Activated naive CD8-positive, alpha-beta T cell treated with anti-CD3 and anti-CD28 coated beads, Interleukin-2, amount 10 ng/mL, durations not matched to agents 7 days and 5 days (primary cell): ENCODE measurements at places on chromosomes 5 and 9.

- no peak for DNase-seq
Observed at GRCh38 chr5:83947763-83948162, 227.1 kb upstream of the HAPLN1 start.

- no peak for DNase-seq
Observed at GRCh38 chr9:70054521-70054920, 10.9 kb downstream of the MAMDC2 start.

GRCh38 chr5:139950436-139950835 is 92.7 kb downstream of the NRG2 start:
- no peak for DNase-seq

GRCh38 chr9:18463991-18464390 is 10.0 kb upstream of the ADAMTSL1 start:
- DNase-seq = no peak

DNA sequence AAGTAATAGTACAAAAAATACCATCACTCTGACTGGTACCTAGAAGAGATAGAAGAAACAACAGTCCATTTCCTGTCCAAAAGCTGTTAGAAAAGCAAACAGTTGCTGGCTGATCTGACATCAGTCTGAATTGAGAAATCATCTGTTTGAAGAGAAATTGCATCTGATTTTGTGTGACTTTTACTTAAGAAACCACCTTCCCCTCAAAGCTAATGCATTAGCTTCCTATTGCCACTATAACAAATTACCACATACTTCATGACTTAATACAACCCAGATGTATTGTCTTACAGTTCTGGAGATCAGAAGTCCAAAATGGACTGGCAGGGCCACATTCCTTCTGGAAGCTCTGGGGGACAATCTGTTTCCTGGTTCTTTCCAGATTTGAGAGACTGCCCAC is 385.9 kb upstream of the TLE4 start:
- no peak for DNase-seq

DNA sequence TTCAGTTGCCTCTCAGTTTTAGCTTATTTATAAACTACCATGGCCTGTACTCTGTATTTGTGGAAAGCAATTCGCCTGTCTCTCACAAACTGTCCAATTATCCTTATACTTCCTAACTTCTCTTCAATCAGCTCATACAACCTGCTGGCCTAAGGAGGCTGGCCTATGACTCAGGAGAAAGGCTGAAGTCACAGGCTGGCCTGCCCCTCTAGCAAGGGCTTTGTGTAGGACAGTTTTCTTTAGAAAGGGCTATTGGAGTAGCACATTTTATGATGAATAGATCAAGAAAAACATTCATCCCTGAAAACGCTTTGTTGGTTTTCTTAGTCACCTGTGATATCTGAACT is 988.7 kb upstream of the ARRDC3 start:
- DNase-seq = no peak

DNA sequence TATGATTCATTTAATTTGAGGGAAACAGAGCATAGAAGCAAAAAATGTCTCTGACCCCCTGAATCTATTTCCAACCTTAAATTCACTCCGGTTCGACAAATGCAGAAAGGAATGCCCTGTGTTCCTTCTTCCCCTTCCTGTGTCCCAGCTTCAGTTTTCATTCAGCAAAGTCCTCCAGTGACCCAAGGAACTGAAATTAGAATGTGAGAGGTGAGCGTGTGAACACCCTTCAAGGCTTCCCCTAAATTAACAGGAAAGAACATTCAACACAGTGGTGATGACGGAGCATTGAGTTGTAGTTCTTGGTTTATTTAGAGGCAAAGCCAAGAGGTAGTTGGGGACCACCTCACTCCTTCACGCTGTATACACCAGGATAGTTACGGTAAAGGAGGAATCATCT is 97.6 kb upstream of the CTSL start:
- no peak for DNase-seq

GRCh38 chr5:120297616-120298015 is 166.5 kb upstream of the PRR16 start:
- DNase-seq = no peak

GRCh38 chr9:84481636-84482218 is 141.2 kb upstream of the SLC28A3 start:
- DNase-seq = no peak

DNA sequence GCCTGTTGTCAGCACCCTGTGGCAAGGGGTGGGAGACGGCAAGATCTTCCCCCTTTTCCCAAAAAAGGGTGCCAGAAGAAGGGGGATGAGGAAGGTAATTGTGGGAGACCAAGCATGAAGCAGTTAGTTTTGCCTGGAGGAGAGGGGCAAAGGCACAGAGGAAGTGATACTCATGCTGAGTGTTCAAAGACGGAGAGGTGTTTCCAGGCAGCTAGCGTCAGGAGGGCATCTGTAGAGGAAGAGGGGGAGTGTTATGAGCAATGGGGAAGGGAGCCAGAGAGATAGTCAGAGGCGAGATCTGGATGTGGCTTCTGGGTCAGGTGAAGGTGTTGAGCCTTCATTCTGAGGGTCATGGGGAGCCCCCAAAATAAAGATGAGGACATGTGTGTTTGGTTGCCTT is 26.9 kb upstream of the ADAM19 start:
- DNase-seq = peak; percentile 40

DNA sequence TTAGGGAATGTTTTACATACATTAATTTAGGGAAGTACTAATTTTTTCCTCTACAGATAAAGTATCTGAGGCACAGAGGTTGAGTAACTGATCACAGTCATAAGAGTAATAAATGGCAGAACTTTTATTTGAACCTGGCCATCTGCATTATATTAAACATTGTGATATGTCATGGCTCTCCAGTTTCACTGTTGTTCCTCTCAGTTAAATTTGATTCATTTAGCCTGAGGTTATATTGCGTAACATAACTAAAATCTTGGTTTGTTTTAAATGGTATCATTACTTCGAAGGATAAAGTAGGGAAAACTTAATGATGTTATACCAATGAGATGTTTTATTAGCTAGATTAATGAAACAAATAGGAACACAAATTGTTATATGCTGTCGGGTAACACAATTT is 284.4 kb downstream of the KDM4C start:
- DNase-seq = no peak

GRCh38 chr9:95874989-95875304 is 544 bp upstream of the ERCC6L2 start:
- peak; percentile 67 for DNase-seq

- no peak for DNase-seq
Observed at GRCh38 chr5:105956456-105957196, 1714.1 kb downstream of the EFNA5 start.

DNA sequence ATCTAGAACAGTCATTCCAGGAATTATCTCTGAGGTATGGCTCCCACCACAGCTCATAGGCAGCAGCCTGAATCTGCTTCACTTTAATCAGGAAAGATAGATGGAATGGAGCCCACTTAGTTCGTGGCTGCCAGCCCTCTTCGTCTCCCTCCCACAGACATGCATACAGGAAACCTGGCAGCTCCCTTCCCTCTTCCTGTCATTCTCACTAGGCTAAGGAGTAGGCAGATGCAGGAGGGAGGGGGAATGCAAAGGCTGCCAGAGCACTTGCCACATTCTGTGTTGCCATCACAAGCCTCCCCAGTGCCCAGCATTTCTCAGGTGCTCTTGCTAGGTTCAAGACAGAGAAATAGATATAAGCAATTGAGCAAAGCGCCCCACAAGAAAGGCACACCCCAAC is 378.9 kb downstream of the ELAVL2 start:
- DNase-seq = no peak

GRCh38 chr9:107397076-107398044 is 92.2 kb downstream of the KLF4 start:
- no peak for DNase-seq

DNA sequence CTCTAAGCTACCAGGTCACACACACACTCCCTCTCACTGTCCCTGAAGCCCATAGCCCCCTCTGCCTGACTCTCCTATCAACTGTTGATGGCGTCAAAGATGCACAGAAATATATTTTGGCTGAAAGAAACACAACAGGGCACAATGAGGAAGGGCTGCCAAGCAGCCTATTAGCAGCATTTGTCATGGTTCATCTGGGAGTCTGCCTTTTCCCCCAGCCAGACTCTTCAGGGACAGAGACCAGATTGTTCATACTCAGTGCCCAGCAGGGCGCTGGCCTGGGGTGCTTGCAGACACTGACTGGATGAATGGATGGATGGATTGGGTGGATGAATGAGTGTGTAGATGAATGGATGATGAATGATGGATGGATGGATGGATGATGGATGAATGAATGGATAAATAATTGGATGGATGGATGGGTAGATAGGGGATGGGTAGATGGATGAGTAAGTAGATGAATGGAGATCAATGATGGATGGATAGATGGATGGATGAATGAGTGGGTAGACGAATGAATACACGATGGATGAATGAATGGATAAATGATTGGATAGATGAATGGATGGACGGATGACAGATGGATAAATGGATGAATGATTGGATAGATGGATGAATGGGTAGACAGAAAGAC is 90.5 kb downstream of the ADAMTS2 start:
- DNase-seq = peak; percentile 4

- DNase-seq = no peak
Observed at GRCh38 chr9:4887556-4887955, 94.8 kb downstream of the RCL1 start.

DNA sequence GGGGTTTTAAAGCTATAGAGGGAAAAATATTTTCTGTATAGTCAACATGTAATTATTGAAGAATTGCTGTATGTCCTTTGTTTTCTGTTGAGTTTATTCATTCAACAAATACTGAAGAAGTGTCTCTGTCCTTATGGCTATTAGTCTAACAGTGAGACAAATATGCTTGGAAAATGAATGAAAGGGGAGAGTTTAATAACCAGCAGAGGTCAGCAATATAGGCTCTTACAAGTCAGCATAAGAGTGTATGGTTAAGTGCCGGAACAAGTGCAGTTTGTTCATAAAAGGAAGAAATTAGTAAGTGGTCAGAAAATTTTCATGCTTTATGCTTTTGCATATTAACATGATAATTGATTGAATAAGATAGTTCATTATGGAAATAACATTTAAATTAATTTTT is 3.6 kb downstream of the SCAMP1 start:
- no peak for DNase-seq

GRCh38 chr9:23644326-23644725 is 181.7 kb downstream of the ELAVL2 start:
- no peak for DNase-seq

GRCh38 chr5:32604800-32605765 is 19.7 kb downstream of the SUB1 start:
- DNase-seq = no peak

- DNase-seq = no peak
Observed at GRCh38 chr5:60485361-60485760, 214.6 kb downstream of the DEPDC1B start.

DNA sequence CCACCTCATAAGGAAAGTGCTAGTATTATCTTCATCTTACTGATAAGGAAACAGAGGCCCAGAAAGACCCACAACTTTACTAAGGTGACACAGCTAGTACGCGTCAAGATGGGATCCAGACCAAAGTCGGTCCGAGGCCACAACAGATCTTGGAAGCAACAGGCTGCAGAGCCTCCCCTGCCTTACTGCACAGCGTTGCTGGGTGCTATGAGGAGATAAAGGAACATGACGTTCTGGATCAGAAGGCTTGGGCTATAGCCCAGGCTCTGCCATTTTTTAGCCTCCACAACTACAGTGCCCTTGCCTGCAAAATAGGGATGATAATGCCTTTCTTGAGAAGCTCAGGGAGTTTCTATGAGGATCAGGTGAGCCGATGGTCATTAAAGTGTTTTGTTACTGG is 144.1 kb downstream of the NMUR2 start:
- DNase-seq = no peak

GRCh38 chr5:159336586-159336985 is 6.3 kb upstream of the IL12B start:
- no peak for DNase-seq

GRCh38 chr9:133184971-133185370 is 21.3 kb upstream of the GBGT1 start:
- DNase-seq = no peak

GRCh38 chr9:28502741-28503140 is 929.5 kb upstream of the C9orf72 start:
- DNase-seq = no peak

DNA sequence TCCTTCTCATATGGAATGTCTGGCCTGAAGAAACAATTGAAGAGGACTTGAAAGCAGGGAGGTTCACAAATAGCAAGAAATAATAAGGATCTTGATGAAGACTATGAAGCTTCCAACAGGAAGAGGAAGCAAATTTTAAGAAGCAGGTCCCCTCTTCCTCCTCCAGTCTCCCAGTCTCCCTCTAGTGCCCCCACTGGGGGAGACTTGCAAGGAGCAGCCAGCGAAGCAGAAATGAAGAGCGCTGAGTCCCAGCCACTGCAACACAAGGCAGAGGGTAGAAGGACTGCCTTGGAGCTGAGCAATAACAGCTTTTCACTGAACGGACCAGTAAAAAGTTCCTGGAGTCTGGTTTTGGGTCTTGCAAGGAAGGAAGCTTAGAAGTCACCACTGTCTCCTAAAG is 32.6 kb upstream of the ACO1 start:
- no peak for DNase-seq

DNA sequence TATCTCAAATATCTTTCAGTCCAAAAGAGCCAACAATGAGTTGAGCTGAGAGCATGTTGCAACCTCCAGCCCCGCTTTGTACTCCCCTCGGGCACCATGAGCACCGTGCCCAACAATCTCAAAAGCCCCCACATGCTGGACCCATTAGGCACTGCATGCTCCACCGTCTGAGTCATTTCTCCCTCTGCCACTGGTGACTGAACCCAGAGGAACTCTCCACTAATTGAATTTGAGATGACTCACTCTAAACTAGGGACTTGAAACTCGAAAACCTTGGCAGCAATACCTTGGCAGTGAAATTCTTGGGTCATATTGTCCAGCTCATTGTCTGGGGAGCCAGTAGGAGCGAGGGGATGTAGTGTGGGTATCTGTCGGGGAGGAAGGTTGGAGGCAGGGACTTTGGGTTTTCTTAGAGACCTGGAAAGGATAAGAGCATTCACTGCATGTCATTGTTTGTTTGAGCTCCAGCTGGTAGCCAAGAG is 49.9 kb upstream of the SLIT3 start:
- no peak for DNase-seq

DNA sequence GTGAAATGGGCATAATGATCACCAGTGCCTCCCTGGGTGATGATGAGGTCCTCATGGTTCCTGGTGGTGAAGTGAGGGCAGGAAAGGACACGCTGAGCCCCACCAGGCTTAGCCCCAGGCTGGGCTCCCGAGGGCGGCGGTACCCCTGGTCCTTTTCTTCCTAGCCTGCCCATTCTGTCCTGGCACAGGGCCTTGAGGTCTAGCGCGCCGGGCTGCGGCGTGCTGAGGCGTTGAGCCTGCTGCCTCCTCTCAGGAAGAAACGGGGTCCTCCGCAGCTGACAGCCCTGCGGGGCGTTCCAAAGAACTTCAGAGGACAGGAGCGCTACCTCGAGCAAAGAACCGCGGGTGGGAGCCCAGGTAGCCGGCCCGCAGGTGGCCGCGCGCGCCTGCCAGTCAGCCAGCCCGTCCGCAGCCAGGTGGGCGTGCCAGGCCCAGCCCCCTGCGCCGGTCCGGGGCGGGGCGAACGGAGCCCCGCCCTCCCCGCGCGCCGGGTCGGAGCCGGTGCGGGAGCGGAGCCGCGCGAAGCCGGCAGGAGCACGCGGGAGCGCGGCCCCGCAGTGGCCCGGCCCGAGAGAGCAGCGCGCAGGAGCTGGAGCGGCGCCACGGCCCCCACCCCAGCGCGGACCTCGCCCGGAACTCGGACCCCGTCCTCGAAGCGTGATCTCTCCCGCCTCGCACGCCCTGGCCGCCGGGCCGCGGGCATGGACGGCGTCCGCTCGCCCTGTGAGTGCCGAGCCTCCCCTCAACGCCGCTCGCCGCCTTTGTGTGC is at the start of gene WNK2:
Gene WNK2 (plus strand): TSS at position 477 of the 769 bp plus-strand sequence. CDS start 791 bp downstream, outside the sequence.
- peak; percentile 74 for DNase-seq

GRCh38 chr5:138770977-138771376 is 17.8 kb downstream of the CTNNA1 start:
- no peak for DNase-seq

- DNase-seq = no peak
Observed at GRCh38 chr9:6449645-6450044, 36.6 kb downstream of the UHRF2 start.
